Cardiac muscle cell (in vitro differentiated cells and primary cell): ENCODE measurements at places on chromosomes 5 and 9. TPM values are rescaled to one million over a fixed set of nuclear protein-coding genes. Genes with fewer than 3 reads are reported as not detected.

SLCO6A1 gene
- not detected in 2 replicates for total RNA-seq

PKN3 gene
- 13.8 and 17.9 TPM in 2 replicates for total RNA-seq

LRRC70 gene
- 0.14 and 0.54 TPM in 2 replicates for total RNA-seq

ALDH1A1 gene
- total RNA-seq = 0.48 and 3.0 TPM in 2 replicates

NRG2 gene
- 16.5 and 20.7 TPM in 2 replicates for total RNA-seq

SARDH gene
- 10.8 and 16.9 TPM in 2 replicates for total RNA-seq

GARIN3 gene
- not detected in 2 replicates for total RNA-seq

PAIP2 gene
- 88.3 and 93.1 TPM in 2 replicates for total RNA-seq

PCDHGA4 gene
- total RNA-seq = 1.5 and 1.8 TPM in 2 replicates

DBH gene
- total RNA-seq = not detected in 2 replicates

HAND1 gene
- total RNA-seq = 68.9 and 81.2 TPM in 2 replicates

PCDHAC1 gene
- total RNA-seq = 16.7 and 20.8 TPM in 2 replicates

IFNK gene
- not detected in 2 replicates for total RNA-seq

OBP2B gene
- total RNA-seq = not detected in 2 replicates

TAS2R1 gene
- total RNA-seq = not detected in 2 replicates

CARD9 gene
- total RNA-seq = 0.46 and 2.1 TPM in 2 replicates

EQTN gene
- not detected in 2 replicates for total RNA-seq

FBP2 gene
- total RNA-seq = not detected in 2 replicates

SLC1A1 gene
- 0.57 and 2.4 TPM in 2 replicates for total RNA-seq

TRIM36 gene
- total RNA-seq = 2.6 and 8.0 TPM in 2 replicates

CAMLG gene
- total RNA-seq = 27.2 and 42.4 TPM in 2 replicates

IL33 gene
- total RNA-seq = not detected in 2 replicates

TEX48 gene
- not detected in 2 replicates for total RNA-seq

PCDHGA7 gene
- total RNA-seq = 1.0 and 1.2 TPM in 2 replicates

COL5A1 gene
- 75.5 and 129 TPM in 2 replicates for total RNA-seq

SLC6A3 gene
- 0.04 TPM in 1 of 2 replicates, not detected in the other for total RNA-seq

LCN15 gene
- total RNA-seq = 0.32 and 0.77 TPM in 2 replicates

NEK6 gene
- 13.8 and 27.0 TPM in 2 replicates for total RNA-seq

CHSY3 gene
- total RNA-seq = 5.7 and 6.7 TPM in 2 replicates

IL9 gene
- not detected in 2 replicates for total RNA-seq

HABP4 gene
- 32.8 and 41.0 TPM in 2 replicates for total RNA-seq

MYOZ3 gene
- 2.1 and 6.8 TPM in 2 replicates for total RNA-seq

ARHGEF28 gene
- 0.11 and 0.30 TPM in 2 replicates for total RNA-seq

PCDHB13 gene
- 7.8 and 8.4 TPM in 2 replicates for total RNA-seq

HTR1A gene
- not detected in 2 replicates for total RNA-seq

ENTREP1 gene
- 110 and 176 TPM in 2 replicates for total RNA-seq

IFNA2 gene
- not detected in 2 replicates for total RNA-seq

RNF180 gene
- total RNA-seq = 9.1 and 9.7 TPM in 2 replicates

PPP3R2 gene
- total RNA-seq = not detected in 2 replicates

FIBCD1 gene
- 0.39 and 4.0 TPM in 2 replicates for total RNA-seq

TOR2A gene
- total RNA-seq = 22.8 and 29.2 TPM in 2 replicates

NUTM2F gene
- total RNA-seq = 1.7 TPM in 1 of 2 replicates, not detected in the other

TDRD7 gene
- 3.3 and 4.5 TPM in 2 replicates for total RNA-seq

ANKRD34B gene
- not detected in 2 replicates for total RNA-seq

MACIR gene
- total RNA-seq = 11.6 and 12.5 TPM in 2 replicates

C5orf63 gene
- 0.06 and 0.46 TPM in 2 replicates for total RNA-seq

ADCY2 gene
- 2.2 and 3.3 TPM in 2 replicates for total RNA-seq

RASEF gene
- 0.33 and 0.35 TPM in 2 replicates for total RNA-seq

LRRC19 gene
- total RNA-seq = not detected in 2 replicates

WNT8A gene
- total RNA-seq = not detected in 2 replicates

NAIP gene
- 3.3 and 5.5 TPM in 2 replicates for total RNA-seq

TMC1 gene
- not detected in 2 replicates for total RNA-seq

OR1J2 gene
- not detected in 2 replicates for total RNA-seq

PTGR1 gene
- total RNA-seq = 64.6 and 65.6 TPM in 2 replicates
